ENCODE measurements at places on chromosomes 4 and X. TPM values are rescaled to one million over a fixed set of nuclear protein-coding genes. Genes with fewer than 3 reads are reported as not detected.
A peak's percentile ranks its signal among the peaks of the same experiment; 100 is the strongest.

DNA sequence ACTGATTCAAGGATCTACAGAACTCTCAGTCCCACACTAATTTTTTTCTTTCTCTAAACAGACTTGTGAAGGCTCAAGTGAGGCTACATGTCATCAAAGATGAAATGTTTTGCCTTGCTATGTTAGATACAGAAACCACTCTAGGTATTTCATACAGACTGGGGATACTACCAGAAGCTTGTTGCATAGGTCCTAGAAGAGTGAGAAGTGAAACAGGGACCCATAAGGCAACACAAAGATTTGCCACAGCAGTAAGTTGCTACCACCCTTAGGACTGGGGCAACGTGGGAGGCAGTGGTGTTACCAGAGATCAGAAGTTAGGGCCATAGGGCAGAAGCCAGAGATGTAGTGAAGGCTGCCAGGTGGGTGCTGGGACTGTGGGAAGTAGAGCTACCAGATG is 50.7 kb upstream of the MID1IP1 start:
- DNase-seq, result no peak

Gene CDS1
- total RNA-seq, result not detected

Gene STATH
- total RNA-seq, result not detected

GRCh38 chrX:16319929-16320328 is 152.6 kb downstream of the MAGEB17 start:
- no peak for DNase-seq

DNA sequence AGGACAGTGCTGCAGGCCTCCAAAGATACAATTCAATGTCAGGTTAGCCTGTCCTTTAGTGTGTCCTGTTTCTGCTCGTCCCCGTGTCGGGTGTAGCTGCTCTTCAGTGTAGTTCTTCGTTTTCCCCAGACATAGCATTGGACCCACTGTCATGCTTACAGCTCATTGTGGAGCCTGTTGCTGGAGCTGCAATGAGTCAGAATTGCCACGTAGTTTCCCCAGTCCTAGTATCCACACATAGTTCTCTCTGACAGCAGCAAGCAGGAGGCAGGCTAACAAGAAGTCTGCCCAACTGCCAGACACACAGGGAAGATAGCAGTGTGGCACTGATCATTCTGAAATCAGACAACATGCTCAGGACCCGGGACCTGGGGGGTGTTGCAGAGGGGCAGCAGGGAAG is 49.2 kb downstream of the MOSPD2 start:
- DNase-seq, result peak; percentile 49

DNA sequence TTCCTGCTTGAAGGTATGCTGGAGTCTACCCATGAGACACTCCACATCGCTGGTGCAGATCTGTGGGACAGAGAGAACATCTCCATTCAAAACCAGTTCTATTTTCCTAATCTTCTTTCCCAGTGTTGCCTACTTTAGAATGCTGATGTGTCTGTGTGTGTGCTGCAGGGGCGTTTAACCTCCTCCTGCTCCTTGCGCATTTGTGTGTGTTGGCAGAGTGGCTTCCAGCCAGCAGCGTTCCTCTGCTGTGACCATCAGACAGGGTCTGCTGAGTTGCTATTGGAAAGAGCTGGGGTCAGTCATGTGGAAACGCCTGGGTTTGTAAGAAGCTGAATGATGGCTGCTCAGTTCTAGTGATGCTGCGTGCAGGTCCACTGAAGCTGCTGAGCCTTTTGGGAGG is 223.6 kb downstream of the RBMX2 start:
- no peak for DNase-seq

DNA sequence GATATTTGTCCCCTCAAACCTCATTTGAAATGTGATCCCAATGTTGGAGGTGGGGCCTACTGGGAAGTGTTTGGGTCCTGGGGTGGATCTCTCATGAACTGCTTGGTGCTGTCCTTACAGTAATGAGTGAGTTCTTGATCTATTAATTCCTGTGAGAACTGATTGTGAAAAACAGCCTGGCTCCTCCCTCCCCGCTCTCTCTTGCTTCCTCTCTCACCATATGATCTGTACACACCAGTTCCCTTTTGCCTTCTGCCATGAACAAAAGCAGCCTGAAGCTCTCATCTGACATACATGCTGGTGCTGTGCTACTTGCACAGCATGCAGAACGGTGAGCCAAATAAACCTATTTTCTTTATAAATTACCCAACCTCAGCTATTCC is 11.2 kb upstream of the YIPF7 start:
- no peak for DNase-seq

GRCh38 chr4:53775381-53775780 is 184.1 kb upstream of the LNX1 start:
- DNase-seq, result no peak

DNA sequence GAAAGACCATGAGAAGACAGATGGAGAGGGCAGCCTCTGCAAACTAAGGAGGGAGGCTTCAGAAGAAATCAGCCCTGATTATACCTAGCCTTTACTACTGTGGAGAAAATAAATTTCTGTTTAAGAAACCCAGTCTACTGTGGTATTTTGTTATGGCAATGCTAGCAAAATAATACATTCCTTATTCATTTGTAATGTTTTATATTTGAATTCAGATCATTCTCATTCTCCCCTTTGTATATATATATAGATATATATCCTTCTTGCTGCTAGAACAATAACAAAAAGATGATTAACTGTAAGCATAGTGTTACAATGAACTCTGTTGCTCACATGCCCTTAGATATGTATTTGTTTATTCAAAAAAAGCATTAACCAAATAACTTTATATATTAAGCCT is 22.5 kb downstream of the DMD start:
- DNase-seq, result no peak

GRCh38 chrX:63917296-63917695 is 132.3 kb upstream of the ARHGEF9 start:
- DNase-seq, result no peak

DNA sequence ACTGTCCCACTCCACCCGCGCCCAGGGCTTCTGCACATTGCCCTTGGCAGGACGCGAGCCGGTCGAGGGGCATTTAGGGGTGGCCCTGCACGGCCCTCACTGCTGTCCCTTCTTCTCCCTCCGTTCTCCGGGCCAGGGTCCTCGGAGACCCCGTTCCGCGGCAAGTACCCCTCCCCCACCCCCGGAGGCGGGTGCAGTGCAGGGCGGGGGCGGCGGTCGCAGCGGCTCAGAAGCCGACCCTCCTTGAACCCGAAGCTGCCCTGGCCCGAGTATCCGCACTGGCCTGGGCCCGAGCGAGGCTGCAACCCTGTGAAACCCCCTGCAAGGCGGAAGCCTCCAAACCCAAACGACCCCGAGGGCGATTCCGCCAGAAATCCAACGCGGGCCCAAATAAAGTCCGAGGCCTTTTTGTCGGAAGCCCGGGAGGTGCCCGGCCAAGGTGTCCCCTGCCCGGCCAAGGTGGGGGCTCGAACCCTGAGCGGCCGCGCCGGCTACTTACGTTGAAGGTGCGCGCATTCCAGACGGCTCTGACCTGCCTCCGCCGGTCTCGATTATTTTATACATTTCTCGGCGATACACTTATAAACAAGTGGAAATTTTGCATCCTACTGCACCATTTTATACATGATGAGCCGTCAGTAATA is 53.1 kb upstream of the TMEM33 start:
- DNase-seq, result no peak

GRCh38 chrX:112734290-112734689 is 54.6 kb upstream of the LHFPL1 start:
- DNase-seq, result peak; percentile 2

DNA sequence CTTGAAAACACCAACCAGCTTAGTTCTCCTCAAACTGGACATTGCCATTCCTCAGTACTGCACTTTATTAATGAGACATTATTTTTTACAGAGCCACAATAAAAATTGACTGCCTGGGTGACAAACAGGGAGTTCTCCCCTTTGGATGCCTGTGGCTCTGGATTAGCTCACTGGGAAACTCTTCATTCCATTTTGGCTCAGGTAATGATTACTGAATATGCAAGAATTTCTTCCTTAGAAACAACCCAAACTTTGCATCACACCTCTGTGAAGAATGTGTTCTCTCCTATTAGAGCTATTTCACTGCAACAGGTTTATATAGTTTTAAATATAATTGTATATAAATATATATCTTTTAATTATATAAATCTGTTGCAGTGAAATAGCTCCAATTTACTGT is 2065.8 kb downstream of the ARAP2 start:
- no peak for DNase-seq

GRCh38 chr4:23887173-23887572 is 2.7 kb downstream of the PPARGC1A start:
- no peak for DNase-seq

GRCh38 chr4:47032405-47033106 is 1.2 kb downstream of the GABRB1 start:
- DNase-seq, result peak; percentile 70

DNA sequence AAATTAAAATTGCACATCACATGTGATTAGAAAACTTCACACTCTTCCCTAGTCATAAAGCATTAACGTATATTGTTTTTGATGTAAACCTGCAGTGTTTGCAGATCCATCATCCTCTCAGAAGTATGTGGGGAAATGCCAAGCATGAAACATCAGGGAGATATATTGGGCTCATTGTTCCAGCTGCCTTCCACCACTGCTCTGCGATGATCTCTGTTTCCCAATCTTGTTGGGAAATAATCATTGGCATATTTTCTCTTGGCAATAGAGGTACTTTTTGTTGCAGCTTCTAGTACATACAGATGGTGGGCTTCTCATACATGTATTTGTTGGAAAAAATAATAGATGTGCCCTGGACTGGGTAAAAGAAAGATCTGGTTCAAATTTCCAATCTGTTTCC is 466.3 kb upstream of the HS3ST1 start:
- DNase-seq, result no peak

Gene PDCL2
- not detected for total RNA-seq

Gene IL2
- not detected for total RNA-seq

DNA sequence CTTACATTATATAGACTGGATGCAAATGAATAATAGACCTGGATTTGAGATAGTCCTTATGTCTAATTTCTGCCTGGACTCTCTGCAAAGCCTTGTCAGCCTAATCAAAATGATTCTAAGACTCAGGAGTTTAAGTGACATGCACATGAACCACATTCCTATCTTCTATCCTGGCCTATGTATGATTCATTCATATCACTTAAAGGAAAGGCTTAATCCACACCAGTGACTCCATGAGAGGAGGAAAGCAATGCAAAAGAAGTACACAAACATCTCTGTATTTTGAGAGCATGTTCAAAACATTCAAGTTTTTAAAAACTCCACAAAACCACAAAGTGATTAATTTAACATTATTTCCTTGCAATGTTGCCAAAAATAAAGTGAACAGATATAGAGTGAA is 14.6 kb downstream of the AMOT start:
- no peak for DNase-seq

DNA sequence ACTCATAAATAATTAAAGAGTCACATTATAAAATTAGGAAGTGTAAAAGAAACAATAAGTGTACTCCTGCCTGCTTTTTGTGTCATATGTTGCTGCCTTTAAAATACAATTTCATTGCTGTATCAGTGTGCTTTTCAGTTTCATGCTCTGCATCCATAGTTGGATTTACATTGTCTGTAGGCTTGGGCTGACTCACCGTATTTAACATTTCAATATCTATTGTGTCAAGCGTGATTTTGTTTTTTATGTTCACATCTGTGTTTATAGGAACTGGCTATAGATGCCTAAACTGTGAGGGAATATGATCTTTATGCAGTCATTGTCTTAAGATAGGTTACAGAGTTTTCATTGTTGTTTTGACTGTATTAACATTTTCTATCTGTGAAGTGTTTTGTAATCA is 18.1 kb downstream of the CCSER1 start:
- DNase-seq, result no peak

DNA sequence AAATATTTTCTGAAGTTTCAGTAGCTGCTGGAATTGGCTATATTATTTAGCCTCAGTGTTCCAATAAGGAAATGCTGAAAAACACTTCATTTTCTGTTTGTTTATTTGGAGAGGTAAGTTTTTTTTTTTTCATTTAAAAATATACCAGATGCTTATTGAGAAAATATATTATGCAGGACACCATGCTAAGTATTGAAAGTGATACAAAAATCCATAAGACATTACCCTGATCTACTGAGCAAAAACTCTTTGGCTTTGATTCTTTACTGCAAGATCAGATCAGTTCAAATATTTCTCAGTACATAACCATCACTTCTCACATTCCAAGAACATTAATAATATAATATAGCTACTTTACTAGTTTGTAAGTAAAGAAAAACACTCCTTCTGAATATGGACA is 123.4 kb upstream of the PACRGL start:
- no peak for DNase-seq

DNA sequence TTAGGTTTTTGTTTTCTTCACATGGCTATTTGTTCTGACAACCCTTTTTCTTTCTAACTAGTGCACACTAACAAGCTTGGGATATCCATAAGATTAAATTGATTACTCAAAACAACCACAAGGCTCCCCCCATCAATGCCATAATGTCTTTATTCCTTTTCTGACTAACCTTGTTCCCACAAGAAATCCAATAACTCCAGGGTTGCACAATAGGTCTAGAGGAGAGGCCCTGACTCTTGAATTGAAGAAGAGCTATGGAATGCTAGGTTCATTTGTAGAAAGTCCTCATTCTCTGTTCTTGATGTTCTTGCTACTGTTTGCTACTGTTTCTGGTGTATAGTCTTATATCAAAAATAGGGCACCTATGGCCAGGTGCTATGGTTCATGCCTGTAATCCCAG is 71.0 kb downstream of the PRRG1 start:
- DNase-seq, result no peak

DNA sequence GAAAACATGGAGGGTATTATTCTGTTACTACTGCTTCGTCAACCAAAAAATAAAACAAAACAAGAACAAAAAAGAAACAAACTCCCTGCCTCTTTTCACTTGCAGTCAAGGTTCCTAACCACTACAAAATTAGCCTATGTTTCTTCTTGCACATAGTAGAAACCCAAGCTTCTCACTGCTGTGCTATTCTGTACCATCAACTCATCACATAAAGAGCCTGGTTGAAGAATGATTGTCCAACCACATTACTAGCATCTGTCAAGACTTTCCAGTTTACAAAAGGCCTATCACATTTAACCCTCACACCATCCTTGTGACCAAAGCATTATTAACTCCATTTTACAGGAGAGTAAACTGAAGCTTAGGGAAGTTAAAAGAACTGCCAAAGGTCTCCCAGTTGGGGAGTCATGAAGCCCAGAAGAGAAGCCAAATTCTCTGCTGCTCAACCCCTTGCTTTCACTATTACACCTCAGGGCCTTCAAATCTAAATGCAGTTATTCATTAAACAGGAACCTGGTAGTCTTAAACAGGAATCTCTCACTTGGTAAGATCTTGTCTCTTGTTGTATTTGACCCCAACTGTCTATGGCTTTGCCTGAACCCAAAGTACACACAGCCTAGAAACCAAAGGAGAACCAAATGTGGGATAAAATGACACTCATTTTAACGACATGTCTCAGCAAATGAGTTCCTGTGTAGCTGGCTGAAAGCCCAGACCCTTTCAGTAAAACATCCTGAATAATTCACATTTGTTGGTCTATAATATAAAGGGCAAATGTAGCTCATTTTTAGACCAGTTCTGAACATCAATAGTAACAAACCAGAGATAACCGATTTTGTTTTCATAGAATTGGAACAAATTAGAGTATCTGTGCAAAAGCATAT is 8.6 kb downstream of the F9 start:
- DNase-seq, result no peak

Gene SHROOM2
- 0.39 TPM for total RNA-seq
